ENCODE measurements at places on chromosomes 11 and 22.

- no peak for DNase-seq
Observed at GRCh38 chr11:3962406-3962840, 107.0 kb downstream of the STIM1 start.

GRCh38 chr11:92302770-92303169 is 78.2 kb downstream of the FAT3 start:
- DNase-seq = no peak

- peak; percentile 68 for DNase-seq
Observed at GRCh38 chr11:4187055-4187988, 92.7 kb downstream of the RRM1 start.

GRCh38 chr22:48885919-48886305 is 941.8 kb downstream of the BRD1 start:
- DNase-seq = no peak

DNA sequence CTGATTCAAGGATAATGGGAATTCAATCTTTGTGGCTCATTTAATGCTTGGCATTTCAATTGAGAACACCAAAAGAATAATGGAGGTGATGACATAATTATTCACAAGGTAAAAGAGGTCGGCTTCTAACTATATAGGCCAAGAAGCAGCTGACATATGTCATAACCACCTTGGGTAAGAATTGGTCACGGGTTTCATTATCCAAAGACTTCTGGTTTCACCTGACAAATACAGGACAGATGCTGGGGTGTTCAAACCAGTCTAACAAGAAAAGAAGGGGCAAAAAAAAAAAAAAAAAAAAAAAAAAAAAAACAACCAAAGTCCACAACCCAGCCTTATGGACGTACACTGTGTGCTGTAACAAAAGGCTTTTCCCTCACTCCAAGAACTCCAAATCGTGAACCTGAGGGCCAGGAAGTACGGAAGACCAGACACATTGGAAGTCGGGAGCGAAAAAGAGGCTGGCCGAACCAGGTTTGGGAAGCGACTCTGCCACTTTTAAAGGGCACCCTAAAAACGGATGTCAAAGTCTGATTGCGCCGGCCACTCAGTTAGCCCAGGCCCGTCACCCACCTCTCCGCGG is 385 bp downstream of the HARBI1 start:
- DNase-seq = no peak

DNA sequence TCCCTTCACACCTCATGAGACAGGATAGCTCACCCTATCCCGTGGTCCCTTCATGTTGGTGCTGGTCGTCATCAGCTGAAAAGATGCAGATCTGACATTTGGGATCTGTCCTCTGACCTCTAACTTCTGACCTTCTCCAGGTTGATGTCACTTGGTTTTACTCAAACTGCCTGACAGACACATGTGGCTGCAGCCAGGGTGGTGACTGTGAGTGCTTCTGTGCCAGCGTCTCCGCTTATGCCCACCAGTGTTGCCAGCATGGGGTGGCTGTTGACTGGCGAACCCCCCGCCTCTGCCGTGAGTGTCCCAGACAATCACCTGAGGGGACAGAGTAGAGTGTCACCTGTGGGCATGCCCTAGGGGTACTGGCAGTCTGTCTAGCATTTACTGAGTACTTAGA is 49.7 kb downstream of the OTOG start:
- no peak for DNase-seq

- DNase-seq = no peak
Observed at GRCh38 chr11:114257621-114258558, 38.3 kb upstream of the NNMT start.

DNA sequence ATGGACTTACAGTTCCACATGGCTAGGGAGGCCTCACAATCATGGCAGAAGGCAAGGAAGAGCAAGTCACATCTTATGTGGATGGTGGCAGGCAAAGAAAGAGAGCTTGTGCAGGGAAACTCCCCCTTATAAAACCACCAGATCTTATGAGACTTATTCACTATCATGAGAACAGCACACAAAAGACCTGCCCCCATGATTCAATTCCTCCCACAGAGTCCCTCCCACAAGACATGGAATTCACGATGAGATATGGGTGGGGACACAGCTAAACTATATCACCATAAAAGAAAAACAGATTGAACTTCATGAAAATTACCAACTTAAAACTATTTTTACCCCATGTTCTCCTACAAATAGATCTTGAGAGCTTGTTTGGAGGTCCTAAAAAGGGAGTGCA is 19.6 kb downstream of the ENTHD1 start:
- no peak for DNase-seq

GRCh38 chr11:10456519-10456918 is 1.5 kb downstream of the AMPD3 start:
- DNase-seq = no peak

DNA sequence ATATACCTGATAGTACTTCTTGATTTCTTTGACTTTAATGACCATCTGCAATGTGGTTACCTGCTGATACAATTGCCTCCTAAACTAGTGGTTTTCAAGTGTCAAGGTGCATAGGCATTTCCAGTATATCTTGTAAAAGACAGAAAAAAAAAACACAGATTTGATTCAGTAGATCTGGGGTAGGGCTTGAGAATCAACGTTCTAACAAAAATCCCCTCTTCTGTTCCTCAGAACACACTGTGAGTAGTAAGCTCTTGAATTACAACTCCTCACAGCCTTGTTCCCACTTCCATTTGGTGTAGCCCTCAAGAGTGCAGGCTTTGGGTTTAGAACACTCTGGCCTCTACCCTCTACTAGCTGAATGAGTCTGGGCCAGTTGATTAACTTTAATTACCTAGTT is 78.0 kb upstream of the CTSC start:
- no peak for DNase-seq

DNA sequence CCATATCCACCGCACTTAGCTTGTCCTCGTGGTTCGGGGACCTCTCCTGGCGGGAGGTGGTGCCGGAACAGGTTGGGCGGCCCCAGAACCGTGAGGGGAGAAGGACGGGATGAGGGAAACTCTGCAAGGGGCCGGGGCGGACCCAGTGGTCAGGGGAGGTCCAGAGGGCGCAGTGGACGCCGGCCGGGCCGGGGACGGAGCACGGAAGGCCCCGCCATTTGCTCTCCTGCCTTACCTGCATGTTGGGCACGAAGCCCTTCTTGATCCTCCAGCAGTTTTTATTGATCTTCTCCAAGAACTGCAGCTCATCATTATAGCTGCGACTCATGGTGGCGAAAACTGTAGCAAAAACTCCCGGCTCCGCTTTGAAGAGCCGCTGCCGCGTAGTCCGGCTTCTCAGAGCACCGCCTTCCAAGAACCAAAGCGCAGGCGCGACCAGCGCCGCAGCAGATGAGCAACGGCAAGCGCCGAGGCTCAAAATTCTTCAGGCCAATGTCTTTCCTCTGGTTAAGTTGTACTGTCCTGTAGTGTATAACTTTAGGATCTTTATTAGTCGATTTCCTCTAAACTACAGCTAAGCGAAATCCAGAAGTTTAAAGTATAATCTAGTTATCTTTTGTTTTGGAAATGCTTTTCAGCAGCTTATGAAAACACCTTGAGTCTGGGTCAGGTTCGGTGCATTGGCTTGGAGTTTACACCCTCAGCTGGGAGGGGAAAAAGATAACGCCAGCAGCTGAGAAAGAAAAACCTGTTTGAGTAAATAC is at the start of gene RTCB:
Gene RTCB, minus strand, starts transcription at position 419 of the 764 bp plus-strand sequence. Its CDS starts 91 bp downstream, at position 328.
- peak; percentile 87 for DNase-seq

DNA sequence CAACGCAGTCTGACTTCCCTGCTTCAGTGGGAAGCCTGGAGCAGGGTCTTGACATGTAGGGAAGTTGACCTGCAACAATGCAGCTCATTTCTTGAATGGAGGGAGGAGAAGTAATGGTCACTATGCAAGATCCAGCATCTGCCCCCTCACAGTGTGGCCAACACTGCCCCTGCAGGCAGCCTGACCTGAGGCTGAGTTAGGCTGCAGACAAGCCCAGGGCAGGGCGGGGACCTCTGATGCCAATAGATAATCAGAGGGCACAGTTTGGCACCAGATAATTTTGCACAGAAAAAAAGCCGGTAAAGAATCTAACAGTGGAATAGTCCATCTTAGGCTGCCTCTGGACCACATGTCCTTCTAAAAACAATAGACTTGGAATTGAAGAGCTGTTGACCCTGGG is 182.3 kb downstream of the DSCAML1 start:
- DNase-seq = no peak

GRCh38 chr11:106242718-106243415 is 165.4 kb downstream of the AASDHPPT start:
- DNase-seq = no peak

DNA sequence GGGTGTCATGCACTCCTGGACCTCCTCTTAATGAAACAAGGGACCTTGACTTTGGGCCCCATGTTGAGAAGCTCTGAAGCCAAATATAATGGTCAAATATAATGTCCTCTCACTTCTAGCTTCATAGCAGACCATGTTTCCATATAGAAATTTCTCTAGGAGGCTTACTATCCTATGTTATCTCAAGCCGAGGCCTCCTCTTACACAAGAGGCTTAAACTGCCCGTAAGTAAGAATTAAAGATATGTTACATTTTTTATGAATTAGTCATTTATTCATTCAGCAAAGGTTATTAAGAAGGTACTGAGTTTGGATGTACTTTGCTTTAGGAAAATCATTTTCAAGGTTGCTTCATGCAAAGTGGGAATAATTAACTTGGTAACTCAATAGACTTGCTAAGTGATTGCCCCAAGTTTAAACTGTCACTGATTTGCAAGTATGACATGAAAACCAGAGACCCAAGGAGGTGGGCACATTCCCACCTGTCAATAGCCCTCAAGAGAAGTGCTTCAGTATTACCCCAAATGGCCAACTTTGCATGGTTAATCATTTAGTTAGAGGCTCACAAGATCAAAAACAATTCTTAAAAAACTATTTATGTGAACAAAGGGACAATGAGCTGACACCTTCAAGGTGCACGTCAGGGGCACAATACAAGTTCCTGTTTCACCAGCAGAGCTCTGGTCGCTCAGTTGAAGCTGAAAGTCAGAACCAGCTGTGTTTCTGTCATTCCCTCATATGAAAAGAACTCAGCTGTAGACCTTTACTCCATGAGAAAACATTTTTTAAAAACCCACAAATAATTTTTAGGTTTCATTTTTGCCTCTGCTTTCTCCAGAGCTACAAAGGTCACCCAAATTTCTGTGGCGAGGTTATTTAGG is 20.9 kb downstream of the BDNF start:
- DNase-seq = no peak

DNA sequence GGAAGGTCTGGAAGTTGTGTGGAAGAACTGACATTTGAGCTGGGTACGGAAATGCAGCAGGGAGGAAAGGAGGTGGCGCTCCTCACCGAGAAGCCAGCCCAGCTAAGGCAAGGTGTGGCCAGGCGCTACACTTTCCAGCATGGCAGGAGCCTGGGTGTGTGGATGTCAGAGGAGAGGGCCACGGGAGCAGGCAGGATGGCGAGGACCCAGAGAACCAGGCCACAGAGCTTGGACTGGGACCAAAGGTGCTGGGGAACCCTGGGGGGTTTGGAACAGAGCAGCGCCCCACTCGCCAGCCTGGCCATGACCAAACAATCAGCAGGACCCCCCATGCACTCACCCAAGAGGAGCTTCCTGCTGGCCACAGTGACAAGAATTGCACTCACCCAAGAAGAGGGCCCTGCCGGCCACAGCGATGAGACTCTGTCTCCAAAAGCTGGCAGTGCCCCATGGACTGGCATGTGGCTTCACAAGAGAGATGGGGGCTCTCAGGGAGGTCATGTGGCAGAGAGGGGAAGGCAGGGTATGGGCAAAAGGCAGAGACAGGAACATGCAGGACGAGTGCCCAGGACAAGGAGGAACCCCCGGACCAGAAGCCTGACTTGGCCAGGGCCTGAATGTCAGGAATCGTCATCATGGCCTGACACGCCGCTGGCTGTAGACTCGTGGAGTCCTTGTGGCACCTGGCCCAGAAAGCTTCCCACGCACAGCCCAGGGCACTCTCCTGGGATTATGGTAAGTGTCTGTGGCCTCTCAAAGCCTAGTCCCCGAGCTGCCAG is 45.4 kb downstream of the IGF2 start:
- no peak for DNase-seq

DNA sequence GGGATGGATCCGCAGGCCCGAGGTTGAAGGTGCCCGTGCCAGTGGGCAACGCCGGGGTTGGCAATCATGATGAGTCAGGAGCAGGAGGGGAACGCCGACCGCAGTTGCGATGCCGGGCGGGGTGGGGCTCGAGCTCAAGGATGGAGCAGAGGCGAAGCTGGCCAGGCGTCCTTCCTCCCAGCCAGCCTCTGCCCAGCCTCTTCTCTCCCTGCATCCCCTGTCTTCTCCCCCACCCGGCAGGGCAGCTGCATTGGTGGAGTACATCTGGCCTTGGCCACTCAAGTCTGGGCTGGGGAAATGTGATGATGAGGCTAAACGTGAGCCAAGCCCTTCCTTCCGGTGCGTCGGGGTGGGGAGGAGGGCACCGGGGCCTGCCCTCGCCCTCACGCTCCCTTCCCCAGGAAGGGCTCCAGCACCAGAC is 3.9 kb downstream of the IFITM10 start:
- no peak for DNase-seq

- DNase-seq = no peak
Observed at GRCh38 chr22:41146573-41146972, 54.2 kb downstream of the EP300 start.

GRCh38 chr22:30564045-30564760 is 10.3 kb downstream of the GAL3ST1 start:
- DNase-seq = no peak

DNA sequence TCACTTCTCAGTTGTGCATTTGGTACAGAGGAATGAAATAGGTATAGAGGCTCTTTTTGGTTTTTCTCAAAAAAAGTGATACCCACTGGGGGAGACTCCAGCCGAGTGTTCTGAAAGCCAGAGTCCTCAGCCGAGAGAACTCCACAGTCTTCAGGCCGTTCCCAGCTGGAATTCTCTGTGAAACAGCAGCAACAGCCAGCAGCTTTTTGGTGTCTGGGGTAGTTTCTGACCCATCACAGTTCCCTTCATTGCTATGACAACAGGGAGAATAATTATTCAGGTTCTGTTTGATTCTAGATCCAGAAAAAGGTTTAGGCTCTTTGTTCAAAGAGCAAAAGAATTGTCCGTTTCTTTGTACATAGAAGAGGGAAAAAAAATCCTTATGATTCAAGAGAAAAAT is 84.6 kb downstream of the C22orf31 start:
- DNase-seq = no peak

DNA sequence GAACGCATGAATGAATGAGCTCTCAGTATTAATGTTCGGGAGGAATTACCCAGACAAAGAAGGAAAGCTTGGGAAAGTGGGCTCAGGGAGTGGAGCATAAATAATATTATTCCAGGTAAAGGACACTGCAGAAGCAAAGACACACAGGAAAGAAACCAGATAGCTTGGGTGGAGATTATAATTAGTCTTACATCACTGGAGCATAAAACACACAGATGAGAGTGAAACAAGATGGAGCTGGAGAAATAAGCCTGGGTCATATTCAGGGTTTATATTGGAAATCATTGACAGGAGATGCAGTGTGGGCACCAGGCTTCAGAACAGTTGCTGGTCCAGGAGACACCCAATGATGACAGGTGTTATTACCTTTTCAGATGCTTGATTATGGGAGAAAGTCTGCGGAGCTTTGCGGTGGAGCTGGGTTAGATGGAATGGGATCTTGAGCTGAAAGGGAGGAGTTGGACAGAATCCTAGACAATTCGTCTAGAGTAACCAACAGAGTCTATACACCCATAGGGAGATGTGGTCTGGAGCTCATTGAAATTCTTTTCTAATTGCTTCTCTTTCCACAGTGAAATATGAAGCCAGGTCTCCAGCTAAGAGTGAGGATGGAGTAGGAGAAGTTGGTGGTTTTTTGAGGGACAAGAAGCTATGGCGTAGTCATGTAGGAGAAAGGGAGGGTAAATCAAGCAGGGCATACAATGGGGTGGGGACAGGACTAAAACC is 227.2 kb downstream of the FAM76B start:
- DNase-seq = no peak

Measured in T follicular helper cell (primary cell).